ENCODE measurements at places on chromosomes 5 and 9. TPM values are rescaled to one million over a fixed set of nuclear protein-coding genes. Genes with fewer than 3 reads are reported as not detected.

DNA sequence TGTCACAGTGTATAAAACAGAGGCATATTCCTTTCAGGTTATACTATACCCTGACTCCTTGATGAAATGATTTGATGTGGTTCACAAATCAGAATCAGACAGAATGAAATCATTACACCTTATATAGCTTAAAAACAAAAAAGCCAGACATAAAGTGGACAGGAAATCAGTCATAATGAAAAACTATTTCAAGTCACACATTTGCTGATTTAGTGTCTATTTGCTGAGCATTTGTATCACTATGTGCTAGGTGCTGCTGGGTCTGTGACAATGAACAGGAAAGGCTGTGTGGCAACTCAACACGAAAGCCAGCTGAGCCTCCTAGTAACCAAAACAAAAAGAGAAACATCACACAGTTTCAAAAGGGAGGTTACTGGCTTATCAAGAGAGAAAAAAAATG is 194.0 kb downstream of the EFNA5 start:
- no peaks in the 10 kb centered on the region for H3K27me3 ChIP-seq
- no peaks in the 10 kb centered on the region for H3K4me1 ChIP-seq
- H3K4me3 ChIP-seq, result no peak overlapping the region

DNA sequence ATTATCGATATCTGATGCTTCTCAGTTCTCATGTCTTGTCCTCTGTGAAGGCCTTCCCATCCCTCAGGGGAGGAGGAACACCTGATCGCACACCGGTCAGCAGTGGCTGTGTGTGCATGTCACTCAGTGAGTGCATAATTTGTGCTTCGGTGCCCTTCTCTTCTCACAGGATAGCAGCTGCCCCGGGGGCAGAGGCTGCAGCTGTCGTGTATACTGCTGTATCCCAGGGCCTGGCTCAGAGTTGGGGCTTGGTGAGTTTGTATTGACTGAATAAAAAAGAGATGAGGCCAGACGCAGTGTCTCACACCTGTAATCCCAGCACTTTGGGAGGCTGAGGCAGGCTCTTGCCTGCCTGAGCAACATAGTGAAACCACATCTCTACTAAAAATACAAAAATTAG is 49.7 kb upstream of the NCS1 start:
- H3K27me3 ChIP-seq, result no peaks in the 10 kb centered on the region
- H3K36me3 ChIP-seq, result peaks cover 10% of the 10 kb centered on the region
- H3K27ac ChIP-seq, result no peak overlapping the region
- no peak overlapping the region for H3K4me3 ChIP-seq
- DNase-seq, result no peak

- peak overlapping the region; percentile 79 for H3K4me3 ChIP-seq
- DNase-seq, result no peak
- peaks cover 35% of the 10 kb centered on the region for H3K4me1 ChIP-seq
- no peaks in the 10 kb centered on the region for H3K36me3 ChIP-seq
Observed at GRCh38 chr9:101029315-101030085, 973 bp downstream of the PLPPR1 start.

The FBXO38 gene
- total RNA-seq, result 37.9 TPM

The ZFP37 gene
- total RNA-seq, result 0.19 TPM
